DND-41 (cell line): ENCODE measurements at places on chromosomes 7 and 10.

- no peak for DNase-seq
Observed at GRCh38 chr7:44173911-44174693, 15.1 kb downstream of the GCK start.

DNA sequence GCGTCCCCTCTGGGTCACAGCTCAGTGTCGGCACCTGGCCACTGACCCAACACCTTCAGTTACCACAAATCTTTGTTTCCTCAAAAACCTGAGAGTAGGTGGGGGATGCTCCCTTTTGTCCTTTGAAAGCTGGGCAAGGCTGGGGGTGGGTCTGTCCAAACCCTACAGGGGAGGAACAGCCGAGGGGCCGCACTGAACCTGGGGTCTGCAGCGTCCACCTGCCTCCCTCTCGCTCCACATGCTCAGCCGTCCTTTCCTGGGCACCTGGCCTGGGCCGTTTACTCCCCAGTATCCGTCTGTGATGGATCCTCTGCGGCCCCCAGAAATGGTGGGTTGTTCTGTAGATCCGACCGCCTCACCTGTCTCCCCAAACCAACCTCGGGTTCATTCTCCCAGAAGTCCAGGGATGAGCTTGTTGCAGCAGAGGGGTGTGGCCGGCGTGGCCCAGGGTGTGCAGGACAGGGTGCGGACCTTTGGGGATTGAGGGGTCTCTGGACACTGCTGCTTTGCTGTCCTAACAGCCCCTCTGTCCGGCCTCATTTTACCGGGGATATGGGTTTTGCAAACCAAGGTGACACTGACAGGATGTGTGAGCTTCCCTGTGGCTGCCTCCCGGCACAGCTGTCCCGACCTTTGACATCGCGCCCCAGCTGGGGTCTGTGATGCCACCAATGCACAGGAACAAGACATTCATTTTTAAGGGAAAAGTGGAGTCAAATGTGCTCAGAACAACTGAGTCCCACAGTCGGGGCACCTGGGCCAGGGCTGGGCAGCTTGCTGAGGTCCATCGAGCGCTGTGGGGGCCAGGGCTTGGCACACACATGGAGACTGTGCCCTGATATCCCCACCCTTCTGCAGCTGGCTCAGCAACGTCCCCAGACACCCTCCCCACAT lies 115.9 kb downstream of the VIPR2 start:
- no peak for DNase-seq

- DNase-seq, result no peak
Observed at GRCh38 chr7:105831824-105832535, 44.4 kb downstream of the ATXN7L1 start.

- no peak for DNase-seq
Observed at GRCh38 chr10:15265056-15265455, 96.6 kb upstream of the NMT2 start.

- DNase-seq, result no peak
Observed at GRCh38 chr7:91515961-91516360, 251.7 kb downstream of the FZD1 start.

DNA sequence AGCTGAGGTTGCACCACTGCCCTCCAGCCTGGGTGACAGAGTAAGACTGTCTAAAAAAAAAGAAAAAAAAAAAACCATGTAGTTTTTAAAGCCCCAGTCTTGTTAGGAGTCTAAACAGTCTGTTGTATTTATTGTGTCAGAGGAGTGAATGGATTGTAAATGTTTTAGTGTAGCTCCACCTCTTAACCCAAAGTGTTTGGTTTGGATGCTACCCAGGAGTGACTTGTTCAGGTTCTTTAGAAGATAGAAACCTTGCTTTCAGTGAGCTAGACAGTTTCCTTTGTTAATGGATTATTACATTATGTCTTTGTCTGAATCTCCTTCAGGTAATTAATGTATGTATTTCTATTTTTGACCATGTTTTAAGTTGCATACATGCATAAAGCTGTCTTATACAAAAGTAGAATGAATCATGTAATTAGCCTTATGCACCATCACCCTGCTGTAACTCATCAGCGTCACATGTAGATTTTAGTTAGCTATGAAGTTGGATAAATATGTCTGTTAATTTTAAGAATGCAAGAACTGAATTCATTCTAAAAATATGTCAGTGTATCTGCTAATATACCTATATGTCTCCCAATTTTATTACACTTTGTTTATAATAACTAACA lies 97.7 kb downstream of the TAF3 start:
- no peak for DNase-seq

DNA sequence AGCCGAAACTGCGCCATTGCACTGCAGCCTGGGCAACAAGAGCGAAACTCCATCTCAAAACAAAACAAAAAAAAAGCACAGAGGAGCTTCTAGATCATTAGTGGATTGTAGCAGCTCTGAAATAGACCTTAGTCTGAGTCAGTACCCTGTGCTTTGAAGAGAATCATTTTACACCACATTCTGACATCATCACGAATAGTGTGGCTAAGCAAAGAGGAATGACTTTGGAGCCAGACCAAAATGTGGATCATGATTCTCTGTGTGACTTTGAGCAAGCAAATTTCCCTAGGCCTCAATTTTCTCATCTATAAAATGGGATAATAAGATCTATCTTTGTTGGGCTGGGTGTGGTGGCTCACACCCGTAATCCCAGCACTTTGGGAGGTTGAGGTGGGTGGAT lies 618.9 kb downstream of the CALN1 start:
- DNase-seq, result no peak

DNA sequence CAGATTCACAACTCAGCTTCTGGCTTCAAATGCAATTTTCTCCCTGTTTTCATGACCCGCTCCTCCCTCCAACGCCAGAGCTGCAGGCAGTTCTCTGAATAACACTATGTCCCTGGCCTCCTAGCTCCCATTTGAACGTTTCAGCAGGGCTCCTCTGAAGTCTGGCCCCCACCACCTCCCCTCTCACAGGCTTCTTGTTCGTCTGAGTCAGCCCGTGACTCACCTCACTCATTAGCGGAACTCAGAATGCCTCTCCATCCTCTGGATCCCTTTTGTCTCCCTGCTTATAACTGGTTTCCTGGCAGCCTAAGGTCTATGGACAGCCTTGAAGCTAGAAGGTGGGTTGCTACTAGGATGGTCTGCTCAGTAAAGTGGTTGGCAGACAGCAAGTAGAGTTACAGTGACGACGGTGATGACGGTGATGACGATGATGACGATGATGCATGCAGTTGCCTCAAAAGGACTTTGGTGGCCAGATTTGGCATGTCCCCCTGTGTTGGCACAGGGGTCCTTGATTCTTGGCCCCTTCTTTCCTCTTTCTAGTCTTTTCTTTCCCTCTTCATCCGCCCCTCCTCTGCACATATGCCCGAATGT lies 83.3 kb upstream of the MKLN1 start:
- DNase-seq, result no peak

DNA sequence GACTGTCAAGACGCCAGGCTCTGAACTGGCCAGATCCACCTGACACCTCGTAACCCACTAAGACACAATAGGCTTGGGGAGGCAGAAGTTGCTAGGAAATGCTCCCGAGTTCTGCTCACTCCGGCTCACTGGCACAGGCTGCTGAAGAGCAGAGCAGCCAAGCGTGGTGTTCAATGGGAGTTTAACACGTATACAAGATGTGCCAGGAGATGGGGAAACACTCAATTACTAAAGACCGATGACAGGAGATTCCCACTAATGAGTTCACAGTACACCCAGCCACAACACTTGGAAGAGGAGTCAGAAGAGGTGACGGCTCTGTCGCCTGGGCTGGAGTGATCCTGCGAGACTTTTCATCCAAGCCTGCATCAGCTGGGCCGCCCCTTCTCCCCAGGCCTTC lies 303.4 kb downstream of the GFRA1 start:
- DNase-seq, result no peak

GRCh38 chr7:8065356-8065813 lies 96.8 kb downstream of the GLCCI1 start:
- no peak for DNase-seq

DNA sequence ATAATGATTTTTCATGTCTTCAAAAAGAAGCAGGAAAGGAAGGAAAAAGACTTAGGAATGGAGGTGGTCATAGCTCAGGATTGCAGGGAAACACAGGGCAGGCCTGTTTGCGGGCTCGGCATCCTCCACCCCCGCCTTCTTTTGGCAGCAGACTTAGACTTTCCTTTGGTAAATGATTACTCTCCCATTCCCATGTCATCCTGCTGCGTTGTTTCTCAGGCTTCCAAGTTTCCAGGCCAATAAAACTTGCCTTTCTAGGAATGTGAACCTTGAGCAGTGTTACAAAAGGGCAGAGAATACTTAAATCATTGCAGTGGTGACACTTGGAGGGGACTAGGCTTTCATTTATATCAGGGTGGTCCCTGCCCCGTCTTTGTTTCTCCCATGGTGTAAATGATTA lies 34.0 kb upstream of the DGKB start:
- no peak for DNase-seq

DNA sequence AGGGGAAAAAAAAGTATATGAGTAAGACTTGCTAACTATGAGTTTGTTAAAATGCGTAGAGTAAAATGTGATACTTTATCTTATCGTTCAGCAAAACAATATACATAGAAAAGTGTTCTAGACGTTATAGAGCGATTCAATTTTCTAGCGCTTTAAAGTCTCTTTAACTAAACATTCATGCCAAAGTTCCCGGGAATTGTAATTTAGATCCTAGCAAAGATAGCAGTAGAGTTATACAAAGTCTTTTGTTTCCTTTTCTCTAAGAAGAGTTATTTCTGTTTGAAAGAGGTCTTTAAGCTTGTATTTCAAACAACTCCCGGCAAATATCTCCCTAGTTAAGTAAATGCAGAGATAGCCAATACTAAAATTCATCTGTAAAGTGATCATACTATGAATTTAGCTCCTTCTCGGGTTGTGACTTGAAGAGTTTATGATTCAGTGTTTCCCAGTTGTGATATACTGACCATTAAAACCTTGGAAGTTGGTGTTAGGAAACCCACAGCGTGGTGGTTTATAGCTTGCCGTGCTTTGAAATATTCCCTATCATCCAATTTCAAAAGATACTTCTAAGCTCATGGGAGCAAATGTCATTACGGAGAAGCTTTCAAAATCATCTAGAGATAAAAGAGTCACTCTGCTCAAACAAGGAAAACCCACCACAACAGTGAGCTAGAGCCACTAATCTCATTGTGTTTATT lies 171.7 kb downstream of the CSTF2T start:
- DNase-seq, result no peak

DNA sequence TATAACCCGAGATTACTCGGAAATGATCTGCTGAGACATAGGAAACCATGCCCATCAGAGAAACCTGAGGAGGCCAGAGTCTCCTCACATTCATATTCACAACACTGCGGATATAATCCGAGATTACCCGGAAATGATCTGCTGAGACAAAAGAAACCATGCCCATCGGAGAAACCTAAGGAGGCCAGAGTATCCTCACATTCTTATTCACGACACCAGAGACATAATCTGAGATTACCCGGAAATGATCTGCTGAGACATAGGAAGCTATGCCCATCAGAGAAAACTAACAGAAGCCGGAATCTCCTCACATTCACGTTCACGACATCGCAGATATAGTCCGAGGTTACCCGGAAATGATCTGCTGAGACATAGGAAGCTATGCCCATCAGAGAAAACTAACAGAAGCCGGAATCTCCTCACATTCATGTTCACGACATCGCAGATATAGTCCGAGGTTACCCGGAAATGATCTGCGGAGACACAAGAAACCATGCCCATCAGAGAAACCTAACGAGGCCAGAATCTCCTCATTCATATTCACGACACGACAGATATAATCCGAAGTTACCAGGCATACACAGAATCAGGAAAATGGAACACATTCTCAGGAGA lies 422.3 kb upstream of the AKR1E2 start:
- no peak for DNase-seq

- no peak for DNase-seq
Observed at GRCh38 chr7:78296644-78297371, 498.2 kb downstream of the PHTF2 start.

GRCh38 chr7:135704698-135705097 lies 23.3 kb downstream of the SLC13A4 start:
- no peak for DNase-seq

GRCh38 chr7:18570890-18571478 lies 75.4 kb downstream of the HDAC9 start:
- DNase-seq, result no peak

DNA sequence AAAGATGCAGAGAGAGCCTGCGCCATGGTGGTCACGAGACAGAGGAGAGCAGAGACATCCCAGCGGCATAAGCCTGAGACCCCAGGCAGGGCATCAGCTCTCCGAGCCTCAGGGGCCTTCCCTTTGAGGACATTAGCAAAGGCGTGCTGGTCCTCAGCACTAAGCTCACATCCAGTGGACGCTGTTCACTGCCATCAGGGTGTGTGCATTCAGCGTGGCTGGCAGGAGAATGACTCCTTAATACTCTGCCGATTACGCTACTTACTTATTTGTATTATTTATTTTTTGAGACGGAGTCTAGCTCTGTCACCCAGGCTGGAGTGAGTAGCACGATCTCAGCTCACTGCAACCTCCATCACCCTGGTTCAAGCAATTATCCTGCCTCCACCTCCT lies 290.2 kb downstream of the KLF6 start:
- DNase-seq, result no peak

DNA sequence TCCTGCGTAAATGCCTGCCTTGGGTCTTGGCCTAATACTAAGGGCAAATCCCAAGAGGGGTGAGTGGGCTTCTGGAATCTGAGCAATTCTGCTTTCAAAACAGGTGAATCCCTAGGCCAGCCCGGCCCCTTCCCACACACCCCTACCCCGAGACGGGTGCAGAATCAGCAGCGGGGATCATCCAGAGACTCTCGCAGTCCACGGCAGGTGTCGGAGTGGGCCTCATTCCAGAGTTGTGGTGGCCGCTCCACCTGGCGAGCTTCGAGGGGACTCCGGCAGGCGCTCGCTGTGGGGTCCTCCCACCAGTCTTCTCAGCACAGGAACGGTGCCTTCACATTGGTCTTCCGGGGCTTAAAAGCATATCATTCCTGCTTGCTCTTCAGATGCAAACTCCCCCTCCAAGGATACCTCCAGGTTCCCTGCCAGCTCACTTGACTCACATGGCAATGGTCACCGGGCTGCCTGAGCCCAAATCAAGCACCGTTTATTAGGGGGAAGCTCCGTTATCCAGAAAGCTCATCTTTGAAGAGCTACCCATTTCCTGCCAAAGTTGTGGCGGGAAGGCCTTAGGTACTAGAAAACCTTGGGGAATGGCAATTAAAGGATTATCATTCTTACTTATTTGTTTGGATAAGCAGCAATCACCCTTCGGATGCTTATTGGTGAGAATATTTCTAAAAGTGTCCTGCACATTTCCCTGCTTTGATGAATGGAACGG lies 67.6 kb downstream of the PRKAG2 start:
- no peak for DNase-seq

DNA sequence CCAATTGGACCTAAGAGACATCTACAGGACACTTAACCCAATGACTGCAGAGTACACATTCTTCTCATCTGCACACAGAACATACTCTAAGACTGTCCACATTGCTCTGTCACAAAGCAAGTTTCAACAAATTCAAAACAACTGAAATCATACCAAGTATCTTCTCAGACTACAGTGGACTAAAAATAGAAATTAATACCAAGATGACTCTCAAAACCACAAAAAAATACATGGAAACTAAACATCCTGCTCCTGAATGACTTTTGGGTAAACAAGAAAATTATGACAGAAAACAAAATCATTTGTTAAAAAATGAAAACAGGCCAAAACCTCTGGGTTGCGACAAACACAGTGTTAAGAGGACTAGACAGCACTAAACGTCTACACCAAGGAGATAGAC lies 24.5 kb downstream of the SNX13 start:
- DNase-seq, result no peak
